ENCODE measurements at places on chromosomes 16 and 17.

- DNase-seq: no peak
These were observed 409.9 kb upstream of the ZFHX3 start for GRCh38 chr16:73457851-73458250.

GRCh38 chr17:66276328-66276937, 26.0 kb upstream of the PRKCA start:
- no peak for DNase-seq

GRCh38 chr17:73045724-73046123, 46.8 kb downstream of the SLC39A11 start:
- no peak for DNase-seq

- no peak for DNase-seq
These were observed 215.8 kb downstream of the CDH8 start for GRCh38 chr16:61820398-61820797.
